Activated naive CD4-positive, alpha-beta T cell treated with Interleukin-2 at 50 U/mL for 16 hours (primary cell): ENCODE measurements at places on chromosomes 12 and 14.

DNA sequence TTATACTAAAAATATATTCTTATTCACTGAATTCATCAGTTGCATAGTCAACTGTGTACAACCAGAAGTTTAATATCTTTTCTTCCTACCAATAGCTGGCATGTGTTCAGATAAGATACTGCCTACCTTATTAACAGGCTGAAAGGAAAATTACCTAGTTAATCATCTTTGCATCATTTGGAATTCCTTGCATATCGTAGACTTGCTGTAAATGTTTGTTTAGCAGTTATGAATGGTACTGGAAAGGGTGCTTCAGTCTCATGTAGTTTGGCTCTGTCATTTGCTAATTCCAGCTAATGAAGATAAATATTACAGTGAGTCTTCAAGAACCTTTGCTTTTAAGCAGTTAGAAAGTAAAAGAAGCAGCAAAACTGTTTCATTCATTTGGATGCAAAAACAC is 84.4 kb downstream of the PPHLN1 start:
- DNase-seq = no peak

- no peak for DNase-seq
These were observed 32.6 kb downstream of the MLXIP start for GRCh38 chr12:122111089-122111641.

GRCh38 chr14:24058260-24058950 is 6.6 kb downstream of the CARMIL3 start:
- DNase-seq = no peak

DNA sequence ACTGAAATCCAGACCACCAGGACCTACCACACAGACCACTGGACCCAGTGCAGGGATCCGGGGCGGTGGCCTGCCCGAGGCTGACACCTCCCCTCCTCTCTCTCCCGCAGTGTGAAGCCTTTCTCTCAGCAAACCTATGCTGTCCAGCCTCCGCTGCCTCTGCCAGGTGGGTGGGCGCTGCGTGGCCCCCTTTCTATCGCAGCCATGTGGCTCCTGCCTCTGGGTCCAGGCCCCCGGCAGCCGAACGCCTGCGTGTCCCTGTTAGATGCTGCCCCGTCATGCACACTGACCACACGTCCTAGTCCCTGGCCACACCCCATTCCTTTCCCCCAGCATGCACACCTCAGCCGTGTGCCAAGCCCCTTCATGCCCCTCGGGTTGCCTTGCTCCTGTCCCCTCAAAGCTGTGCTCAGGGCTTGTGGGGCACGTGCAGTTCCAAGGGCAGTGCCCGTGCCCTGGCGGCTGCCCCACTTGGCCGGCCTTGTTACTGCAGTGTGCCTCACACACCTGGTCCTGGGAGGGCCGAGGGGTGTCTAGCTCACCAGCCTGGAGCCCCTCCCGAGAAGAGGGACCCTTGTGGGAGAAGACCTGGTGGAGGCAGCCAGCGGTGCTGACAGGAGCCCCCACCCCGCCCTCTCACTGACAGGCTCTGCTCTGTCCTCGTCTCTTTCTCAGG is 58.0 kb upstream of the TSPAN9 start:
- DNase-seq = no peak

DNA sequence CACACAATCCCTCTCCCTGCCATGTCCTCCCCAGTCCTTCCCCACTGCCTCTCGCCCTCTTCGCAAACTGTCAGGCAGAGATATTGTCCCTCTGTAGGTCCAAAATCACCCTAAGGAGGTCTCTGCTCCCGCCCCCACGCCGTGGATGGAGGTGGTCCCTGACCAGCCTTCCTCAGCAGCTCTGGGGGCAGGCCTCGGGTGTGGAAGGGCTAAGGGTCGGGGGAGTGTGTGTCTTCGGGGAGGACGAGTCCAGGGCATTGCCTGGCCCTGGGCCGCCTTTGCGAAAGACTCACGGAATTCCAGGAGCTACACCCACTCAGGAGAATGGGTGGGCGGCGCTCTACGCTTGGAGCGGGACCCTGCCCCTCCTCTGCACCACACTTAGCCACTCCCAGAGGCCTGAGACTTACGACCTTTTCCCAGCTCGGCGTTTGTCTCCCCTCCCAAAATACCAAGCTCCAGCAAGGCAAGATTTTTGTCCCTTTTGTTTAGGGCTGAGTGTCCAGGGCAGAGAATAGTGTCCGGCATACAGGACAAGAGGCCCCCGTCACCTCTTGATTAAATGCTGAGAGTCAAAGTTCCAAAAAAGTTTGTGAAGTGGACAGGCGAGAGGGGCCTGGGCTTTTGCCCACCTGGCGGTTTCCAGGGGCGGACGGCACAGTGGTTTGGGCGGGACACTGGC is 881 bp downstream of the PYGL start:
- DNase-seq = peak; percentile 2

DNA sequence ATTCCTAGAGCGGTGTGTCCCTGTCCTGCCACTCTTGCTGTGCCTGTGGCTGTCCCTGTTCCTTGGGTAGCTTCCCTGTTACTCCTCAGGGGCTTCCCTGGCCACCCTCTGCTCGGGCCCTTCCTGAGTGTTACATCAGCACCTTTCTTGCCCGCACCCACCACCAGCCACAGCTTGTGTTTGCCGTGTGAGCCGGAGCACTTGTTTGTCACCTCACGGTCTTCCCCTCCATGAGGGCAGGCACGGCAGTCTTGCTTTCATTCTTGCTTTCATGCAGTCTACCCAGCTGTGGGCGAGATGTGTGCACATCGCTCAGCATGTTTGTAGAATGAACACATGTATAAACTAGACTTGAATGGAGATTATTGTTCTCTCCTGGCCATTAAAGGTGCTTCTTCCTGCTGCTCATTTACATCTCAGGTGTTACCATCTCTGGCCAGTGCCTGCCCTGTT is 42.0 kb downstream of the TRAF3 start:
- peak; percentile 86 for DNase-seq

DNA sequence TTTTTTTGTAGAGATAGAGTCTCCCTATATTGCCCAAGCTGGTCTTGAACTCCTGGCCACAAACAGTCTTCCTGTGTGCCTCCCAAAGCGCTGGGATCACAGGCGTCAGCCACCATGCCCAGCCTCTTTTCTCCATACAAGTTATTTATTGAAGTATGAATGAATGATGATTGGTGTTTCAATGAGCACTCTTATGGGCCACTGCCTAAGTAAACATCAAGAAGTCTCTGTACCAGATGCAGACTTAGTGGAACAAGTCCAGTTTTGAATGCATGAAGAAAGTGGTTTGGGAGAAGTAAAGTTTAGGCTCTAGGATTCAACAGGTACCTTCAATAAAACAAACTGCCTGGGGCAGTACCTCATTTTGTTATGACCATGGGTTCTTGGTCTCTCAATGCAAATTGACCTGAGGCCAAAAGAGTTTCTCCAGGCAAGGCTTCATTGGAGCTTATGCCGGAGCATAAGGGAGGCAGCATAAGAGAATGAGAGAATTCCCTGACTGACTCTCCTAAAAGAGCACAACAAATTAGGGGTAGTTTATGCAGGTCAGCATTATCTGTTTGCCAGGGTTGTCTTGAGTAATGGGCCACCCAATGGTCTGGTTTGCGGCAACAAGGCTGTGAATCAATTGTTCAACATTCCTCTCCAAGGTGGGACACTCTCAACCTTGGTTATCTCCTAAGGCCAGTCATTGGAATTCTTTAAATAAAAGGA is 1.1 kb upstream of the GMFB start:
- no peak for DNase-seq

DNA sequence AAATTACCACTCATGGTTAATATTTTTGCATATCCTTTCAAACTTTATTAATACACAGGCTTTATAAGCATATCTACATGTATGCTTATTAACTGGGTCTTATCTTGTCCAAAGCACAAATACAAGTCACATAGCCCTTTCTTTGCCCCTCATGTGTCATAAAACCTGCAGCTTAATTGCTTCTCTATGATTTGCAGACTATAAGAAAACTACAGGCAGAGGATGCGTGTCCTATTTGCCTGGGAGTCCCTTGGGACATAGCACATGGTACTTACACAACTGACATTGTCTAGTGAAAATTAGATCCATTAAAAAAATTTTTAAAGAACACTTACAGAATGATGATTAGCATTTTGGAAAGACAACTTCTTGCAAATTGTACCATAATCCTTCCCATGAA is 190.5 kb upstream of the PLEKHA5 start:
- no peak for DNase-seq

DNA sequence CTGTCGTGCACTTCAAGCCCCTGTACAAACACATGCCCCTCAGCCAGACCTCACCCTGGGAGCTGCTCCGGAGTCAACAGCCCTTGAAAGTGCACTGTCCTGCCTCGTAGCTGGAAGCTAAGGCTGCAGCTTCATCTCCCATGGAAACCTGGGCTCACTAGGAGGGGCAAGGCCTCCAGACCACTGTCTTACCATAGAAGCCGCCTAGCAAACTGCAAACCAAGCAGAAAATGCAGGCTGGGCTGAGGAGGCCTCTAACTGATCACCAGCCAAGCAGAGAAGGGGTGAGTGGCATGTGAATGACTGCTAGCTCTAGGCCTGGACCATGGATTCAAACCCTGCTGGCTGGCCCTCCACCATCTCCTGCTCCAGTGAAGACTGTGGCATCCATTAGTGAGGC is 340.2 kb downstream of the CACNA1C start:
- no peak for DNase-seq

DNA sequence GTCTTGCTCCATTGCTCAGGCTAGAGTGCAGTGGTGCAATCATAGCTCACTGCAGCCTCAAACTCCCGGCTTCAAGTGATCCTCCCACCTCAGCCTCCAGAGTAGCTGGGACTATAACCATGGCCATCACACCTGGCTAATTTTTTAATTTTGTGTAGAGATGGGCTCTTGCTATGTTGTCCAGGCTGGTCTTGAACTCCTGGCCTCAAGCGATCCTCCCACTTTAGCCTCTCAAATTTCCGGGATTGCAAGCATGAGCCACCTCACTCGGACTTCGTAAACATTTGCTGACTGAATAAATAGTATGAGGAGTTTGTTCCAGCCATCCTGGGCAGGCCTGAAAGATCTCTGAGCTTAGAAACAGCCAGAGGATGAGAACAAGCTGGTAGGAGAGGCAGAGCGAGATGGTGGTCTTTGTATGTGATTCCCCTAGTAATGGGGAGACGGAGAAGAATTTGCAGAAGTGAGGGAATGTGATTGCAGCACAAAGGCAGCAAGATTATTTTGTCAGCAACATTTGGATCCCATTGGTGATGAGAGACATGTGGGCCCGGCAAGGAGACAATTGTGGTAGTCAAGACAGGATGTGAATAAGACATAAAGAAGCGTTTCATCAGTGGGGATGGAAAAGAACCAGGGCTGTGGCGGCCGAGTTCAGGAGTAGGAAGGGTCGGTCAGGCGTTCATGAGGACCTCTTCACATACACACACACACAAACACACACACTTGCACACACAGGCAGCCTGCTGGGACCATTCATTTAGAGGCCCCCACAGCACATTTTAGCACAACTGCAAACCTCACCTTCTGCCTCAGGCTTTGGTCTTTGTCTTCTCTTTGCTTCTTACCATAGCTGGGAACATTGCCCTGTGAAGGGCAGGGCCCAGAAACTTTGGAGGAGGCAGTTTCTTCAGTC is 155.5 kb downstream of the ZFP36L1 start:
- no peak for DNase-seq

- no peak for DNase-seq
These were observed 33.5 kb downstream of the FMNL3 start for GRCh38 chr12:49673446-49674317.

DNA sequence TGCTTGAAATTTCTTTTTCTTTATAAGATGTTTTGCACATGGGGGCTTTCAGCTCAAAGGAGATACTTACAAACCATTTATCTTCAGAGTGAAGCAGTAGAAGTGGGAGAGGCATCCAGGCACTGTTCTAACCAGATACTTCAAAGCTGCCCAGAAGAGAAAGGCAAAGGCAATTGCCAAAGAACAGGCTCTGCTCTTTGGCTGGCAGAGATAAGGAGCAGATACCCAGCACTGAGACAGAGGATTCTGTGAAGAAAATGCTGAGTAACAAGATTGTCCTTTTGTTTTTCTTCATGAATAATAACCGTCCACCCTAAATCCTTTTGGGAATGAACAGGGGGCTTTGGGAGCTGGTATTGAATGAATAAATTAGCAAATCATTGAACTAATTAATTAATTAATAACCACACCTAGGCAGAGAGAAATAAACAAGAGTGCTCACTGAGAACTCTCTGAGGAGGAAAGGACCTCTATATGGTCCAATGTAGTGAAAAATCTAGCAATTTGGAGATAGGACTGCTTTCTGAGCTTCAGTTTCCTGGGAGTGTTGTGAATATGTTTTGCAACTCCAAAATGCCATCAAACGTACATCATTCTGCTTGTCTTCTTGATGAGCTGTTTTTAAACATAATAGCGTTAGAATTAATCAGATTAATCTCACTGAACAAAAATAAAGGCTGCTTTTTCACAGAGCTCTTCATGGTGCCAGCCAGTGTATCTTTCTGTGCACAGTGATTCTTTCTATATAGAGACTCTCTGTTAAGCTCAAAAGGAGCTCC is 192.8 kb upstream of the AMIGO2 start:
- no peak for DNase-seq

DNA sequence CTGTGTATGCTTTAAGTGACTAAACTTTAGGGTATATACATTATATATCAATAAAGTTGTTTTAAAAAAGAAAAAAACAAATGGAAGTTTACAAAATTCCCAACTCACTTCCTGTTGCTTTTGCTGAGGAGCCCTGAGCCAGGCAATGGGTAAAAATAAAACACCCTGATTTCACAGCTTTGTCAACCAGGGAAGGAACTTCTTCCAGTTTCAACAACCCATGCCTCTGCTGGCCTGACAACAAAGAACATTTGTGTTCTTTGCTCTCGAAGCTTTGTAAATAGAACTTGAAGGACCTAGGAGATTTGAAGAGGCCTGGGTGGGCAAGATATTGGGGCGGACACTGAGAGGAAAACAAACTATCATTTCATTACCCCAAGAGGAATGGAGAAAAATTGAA is 141.2 kb upstream of the NOS1 start:
- no peak for DNase-seq

DNA sequence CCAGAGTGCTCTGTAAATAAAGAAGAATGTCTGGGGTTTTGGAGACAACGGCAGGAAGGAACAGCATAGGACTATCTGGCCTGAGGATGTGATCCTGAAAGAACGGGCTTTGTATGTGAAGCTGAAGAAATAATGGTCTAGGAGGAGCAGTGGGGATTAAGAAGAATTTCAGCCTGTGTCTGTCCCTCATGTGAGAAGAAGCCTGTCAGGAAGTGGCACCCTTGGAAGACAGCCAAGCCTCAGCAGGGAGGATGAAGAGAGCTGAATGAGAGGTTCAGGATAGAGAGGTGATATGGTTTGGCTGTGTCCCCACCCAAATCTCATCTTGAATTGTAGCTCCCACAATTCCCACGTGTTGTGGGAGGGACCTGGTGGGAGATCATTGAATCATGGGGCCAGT is 56.9 kb upstream of the TCL1A start:
- no peak for DNase-seq

GRCh38 chr12:15700595-15700994 is 88.6 kb downstream of the EPS8 start:
- DNase-seq = no peak

GRCh38 chr14:103508521-103509329 is 13.9 kb downstream of the CKB start:
- DNase-seq = no peak

GRCh38 chr12:57868851-57869268 is 22.3 kb upstream of the CTDSP2 start:
- DNase-seq = no peak
